ENCODE measurements at places on chromosomes 5 and 9.

DNA sequence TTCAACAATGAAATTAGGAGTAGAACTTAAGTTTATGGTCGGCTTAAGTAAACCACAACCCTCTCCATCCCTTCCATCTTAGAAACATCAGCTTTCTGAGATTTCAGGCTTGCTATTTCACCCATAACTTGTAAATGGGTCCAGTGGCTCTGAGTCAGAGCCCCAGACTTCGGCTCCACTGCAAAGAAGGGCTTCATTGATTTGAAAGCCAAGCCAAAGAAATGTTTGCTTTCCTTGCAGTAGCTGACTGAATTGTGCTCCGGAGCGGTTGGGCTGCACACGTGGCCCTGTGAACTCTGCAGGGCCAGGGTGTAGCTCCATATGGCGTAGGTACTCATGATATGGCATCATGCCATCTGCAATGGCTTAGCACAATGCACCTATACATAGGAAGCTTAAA, 57.0 kb downstream of the NREP start:
- no peak for DNase-seq

GRCh38 chr5:176533894-176534611, 3.1 kb downstream of the RNF44 start:
- no peak for DNase-seq

- DNase-seq = no peak
Measured at GRCh38 chr5:111387361-111387760, 125.0 kb downstream of the STARD4 start.

DNA sequence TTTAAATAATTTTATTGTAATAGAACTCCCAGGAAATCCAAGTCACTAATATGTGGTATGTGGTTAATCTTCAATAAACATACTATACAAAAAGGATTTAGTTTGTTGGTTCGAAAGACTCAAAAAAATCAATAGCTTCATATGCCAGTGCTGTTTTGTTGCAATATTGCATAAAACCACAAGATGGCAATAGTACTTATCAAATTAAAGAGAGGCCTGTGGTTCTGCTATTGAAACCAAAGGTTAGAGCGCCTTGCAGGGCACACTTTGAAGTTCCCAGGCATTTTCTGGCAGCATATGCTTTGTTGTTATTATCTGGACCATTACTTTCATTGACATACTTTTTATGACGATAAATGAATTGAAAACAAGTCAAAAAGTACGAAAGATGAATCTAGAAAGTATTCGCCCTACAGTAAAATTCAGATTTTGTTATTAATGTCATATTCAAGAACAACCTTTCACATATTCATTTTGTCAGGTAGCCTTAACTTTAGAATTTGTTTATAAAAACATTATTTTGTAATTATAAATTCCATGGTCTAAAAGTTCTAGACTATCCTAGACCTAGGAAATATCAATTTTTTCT, 316.3 kb downstream of the MCTP1 start:
- DNase-seq = peak; percentile 71

DNA sequence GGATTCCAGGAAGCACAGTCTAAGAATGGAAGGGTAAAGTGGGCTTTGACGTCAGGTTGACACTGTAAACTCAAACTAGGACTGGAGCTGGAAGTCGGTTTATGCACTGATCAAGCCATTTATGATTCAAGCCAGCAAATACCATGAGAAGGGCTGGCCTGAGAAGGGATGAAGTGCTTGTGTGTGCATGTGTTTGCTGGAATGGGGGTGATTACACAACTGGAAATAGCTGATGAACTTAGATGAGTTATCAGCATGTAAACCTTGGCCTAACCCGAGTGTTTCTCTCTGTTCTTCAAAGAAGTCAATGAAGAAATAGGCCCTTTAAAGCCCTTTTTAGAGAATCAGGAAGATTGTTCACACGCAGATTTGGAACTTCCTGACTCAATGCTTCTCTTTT, 287.6 kb downstream of the RFX3 start:
- no peak for DNase-seq

DNA sequence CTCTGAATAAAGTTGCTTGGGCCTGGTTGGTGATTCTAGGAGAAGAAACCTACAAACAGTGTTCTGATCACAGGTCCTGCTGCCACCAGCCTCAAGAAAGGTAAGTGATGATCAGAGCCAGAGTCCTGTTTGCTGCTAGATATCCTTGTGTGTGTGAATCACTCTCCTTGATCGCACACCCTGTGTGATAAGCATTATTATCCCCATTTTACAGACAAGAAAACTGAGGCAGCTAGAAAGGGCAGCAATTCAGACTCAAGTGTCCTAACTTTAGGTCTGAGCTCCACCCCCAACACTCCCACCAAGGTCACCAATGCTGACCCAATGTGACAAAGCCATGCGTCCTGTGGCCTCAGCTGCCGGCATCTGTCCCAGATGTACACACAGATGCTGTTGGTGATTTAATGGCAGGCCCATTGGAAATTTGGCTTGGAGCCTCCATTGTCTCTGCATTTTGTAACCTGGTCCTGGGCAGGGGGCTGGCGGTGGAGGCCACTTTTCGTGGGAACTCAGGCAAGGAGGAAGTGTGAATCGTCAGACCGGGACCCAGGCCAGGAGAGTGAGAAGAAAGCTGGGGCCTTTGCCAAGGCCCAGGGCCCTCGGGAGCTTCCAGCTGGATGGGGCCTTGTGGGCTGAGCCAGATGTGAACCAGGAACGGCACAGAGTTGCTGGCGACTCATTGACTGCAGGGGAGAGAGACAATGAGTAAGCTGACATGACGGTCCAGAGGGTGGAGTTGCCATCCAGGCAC, 29.8 kb upstream of the GGTA1 start:
- DNase-seq = peak; percentile 96

DNA sequence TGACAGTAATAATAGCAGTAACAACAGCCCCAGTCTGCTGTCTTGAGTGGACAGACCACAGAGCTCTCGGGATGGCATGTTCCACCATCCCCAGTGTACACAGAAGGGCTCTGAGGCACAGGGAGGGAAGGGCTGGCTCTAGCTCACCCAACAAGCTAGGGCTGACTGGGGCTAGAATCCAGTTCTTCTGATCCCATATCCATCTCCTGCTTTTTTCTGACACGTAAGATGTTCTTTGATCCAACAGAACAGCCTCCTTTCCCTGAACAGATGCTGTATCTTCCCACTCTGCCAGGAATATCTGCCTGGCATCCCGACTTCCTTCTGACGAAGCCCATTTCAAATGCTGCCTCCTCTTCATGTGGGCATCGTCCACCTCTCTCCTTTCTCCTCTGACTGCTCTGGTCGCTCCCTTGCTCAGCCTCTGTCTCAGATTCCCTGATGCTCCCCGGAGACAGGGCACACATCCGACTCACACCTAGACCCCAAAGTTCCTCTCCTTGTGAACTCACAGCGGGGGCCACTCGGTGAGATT, 43.6 kb upstream of the CLK4 start:
- no peak for DNase-seq

DNA sequence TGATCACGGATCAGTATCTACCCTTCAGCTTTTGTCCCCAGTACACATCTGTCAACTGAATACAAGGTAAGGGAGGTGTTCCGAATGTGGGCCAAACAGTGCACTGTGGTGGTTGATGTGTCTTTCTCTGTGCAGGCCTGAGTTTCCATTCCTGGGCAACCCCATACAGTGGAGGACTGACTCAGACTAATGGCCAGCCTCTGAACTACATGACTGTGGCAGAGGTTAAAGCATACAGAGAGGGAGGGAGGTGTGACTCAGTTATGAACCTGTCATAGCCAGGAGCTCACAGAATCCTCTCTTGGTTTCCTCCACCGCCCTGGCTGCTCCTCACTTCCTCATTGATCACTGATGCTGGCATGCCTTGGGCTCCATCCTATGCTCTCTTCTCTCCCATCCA, 136.4 kb upstream of the TAS2R1 start:
- peak; percentile 58 for DNase-seq

- DNase-seq = no peak
Measured at GRCh38 chr5:111704452-111705085, 52.4 kb downstream of the NREP start.

DNA sequence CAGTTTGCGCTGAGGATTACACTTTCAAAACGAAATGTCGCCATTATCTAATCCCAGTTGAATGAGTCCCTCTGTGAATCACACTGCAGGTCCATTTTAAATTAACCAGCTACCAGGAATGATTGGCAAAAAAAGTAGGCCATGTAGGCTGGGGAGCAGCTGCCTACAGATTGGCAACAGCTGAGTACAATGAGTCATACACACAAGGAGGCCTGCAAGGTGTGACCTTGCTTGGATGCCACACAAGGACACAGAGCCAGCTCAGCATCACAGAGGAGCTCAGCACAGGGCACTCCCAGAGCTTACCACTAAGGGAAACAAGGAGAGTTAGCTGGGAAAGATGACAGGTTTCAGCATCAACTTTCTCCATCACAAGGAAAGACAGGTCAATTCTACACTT, 12.9 kb downstream of the HAVCR1 start:
- DNase-seq = peak; percentile 47

DNA sequence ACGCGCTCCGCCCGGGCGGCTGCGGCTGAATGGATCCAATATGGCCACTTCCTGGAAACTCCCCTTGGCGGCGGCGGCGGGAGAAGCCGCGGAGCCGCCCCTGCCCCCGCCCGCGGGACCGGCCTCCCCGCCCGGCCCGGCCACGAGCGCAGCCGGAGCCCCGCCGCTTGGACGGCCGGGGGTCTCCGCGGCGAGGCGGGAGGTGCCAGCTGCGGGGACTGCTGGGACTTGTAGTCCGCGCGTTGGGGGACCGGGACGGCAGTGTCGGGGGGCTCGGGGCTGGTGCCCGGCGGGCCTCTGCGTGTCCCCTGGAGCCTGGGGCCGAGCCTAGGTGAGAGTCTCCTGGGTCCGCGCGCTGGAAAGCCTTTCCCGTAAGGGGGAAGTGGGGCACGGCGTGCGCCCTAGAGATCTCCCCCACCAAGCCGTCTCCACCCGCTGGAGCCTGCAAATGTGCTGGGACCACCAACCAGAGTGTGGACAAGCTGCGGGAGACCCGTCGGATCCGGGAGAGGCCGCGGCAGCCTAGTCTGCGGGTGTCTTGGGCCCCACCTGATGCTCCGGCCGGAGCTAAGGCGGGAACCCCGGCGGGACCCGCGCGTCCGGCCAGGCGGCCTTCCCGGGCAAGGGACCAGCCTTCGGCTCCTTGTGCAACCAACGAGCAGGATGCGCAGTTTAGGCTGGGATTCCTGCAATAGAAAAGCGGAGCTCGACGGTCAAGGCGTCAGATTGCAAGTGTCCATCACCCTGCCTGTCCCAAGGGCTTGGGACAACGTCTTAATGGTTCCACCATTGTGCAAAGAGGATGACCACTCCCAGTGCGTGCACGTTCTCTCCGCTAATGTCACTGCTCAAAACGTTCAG, at the start of gene SEPTIN8:
TSS of gene SEPTIN8 (minus strand) at position 31 of the 861 bp plus-strand sequence. CDS start 102 bp downstream, outside the sequence.
- no peak for DNase-seq

- no peak for DNase-seq
Measured at GRCh38 chr9:91207397-91207728, 154.4 kb downstream of the AUH start.

GRCh38 chr5:112106878-112107277, 312.2 kb downstream of the EPB41L4A start:
- peak; percentile 28 for DNase-seq

All from HT1080 (cell line).